ENCODE measurements at places on chromosomes 5 and 9. TPM values are rescaled to one million over a fixed set of nuclear protein-coding genes. Genes with fewer than 3 reads are reported as not detected.

DNA sequence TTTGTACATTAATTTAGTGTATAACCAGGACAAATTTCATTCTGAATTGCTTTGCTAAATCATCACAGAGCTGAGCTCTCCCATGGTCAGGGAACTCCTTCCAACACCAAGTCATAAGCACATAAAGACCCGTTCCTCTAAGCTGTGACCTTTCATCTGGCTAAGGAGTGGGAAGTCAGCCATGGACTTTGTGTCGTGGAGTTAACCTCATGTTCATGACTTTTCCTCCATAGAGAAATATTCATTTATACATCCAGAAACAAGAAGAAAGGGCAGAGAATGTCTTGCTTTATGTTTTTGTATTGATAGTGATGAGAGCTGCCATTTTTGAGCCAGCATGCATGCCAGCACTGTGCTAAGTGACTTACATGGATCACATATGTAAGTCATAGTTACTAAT, 97.5 kb downstream of the INIP start:
- no peak for DNase-seq

GRCh38 chr5:148599187-148599586, 55.1 kb downstream of the HTR4 start:
- DNase-seq = no peak

- DNase-seq = no peak
These were observed 21.4 kb downstream of the GLRA1 start for GRCh38 chr5:151903243-151903653.

DNA sequence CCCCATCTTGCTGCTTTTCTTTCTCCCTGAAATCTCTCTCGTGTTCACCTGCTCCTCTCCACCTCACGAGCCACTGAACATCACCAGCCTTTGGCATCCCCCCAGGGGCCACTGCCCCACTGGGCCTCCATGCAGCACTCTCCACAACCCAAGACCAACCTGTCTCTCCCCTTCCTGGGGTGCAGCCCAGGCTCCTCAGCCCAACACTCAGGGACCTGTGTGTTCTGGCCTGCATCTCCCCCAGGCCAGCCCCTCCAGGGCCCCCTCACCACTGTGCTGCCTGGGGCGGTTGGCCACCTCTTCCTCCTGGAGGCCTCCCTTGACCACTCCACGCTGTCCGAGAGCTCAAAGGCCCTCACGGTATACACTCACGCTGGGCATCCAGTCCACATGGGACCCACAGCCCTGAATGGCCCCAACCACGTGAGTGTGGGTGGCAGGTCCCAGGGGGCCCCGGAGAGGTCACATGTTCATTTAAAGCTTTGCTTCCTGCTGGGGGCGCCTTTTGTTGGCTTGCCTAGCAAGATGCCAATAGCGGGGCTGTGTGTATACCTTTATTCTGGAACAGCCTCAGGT, 453 bp upstream of the DOK3 start:
- DNase-seq = peak; percentile 96

GRCh38 chr5:139863361-139863760, 67.8 kb downstream of the PSD2 start:
- no peak for DNase-seq

- no peak for DNase-seq
These were observed 101.3 kb downstream of the WDR41 start for GRCh38 chr5:77390795-77391194.

- DNase-seq = no peak
These were observed 10.1 kb downstream of the FBXL7 start for GRCh38 chr5:15510092-15510491.

- no peak for DNase-seq
These were observed 87.6 kb downstream of the S1PR3 start for GRCh38 chr9:89078860-89079259.

DNA sequence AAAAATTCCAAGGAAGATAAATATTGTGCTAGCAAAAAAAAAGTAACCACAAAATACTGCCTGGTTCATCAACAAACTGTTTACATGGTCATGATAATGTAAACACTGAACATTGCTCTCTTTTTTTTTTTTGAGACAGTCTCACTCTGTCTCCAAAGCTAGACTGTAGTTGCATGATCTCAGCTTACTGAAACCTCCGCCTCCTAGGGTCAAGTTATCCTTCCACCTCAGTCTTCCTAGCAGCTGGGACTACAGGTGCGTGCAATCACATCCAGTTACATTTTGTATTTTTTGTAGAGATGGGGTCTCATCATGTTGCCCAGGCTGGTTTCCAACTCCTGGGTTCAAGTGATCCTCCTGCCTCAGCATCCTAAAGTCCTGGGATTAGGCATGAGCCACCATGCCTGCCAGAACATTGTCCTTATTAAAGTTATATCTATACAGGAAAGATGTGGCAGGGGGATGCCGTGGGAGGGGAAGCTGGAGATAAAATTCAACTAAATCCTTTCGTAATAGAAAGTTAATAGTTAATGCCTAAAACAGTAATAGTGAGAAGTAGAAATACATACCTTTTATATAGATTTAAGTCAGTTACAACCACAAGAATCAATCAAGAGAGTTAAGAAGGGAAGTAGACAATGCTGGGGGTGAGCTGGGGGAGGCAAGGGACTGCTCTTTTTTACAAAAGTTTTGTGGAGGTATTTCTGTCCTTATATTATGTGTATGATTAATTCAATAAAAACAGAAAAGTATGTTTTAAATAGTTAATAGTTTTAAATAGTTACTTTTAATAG, 52.3 kb downstream of the RGMB start:
- DNase-seq = no peak

DNA sequence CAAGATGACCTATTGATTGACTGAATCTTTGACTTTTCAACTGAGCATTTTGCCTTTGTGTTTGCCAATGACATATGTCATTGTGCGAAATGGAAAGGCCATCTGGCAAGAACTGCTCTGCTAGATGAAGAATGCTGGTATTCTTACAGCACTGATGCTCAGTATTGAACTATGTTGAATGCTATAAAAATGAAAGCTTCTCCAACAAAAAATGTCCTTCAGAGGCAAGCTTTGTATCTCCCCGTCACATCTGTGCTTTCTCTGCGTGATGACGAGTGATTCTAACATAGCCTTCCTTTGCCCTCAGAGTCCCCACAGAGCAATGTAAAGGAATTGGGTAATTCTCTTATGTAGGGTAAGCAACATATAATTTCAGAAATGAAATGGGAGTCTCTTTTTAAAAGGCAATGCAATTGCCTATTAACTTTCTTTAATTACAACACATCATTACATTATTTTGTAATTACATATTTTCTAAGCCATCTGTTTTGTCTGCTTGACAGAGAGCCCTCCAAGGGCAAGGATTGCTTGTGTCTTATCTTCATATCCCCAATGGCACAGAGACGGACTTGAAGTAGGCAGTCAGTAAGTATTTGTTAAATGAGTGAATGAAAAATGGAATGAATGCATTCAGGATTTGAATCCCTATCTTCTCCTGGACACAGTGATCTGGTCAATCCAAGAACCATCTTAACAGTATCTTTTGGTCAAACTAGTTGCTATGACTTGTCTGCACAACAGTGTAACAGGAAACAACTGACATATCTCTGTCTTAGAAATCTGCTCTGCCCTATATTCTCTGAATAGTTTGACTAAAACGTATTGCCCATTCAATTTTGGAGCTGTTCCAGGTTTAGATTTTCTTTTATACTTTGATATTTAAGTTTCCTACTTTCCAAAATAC, 46.1 kb downstream of the ENC1 start:
- no peak for DNase-seq

- DNase-seq = no peak
These were observed 1433.3 kb upstream of the C9orf72 start for GRCh38 chr9:29006628-29007027.

DNA sequence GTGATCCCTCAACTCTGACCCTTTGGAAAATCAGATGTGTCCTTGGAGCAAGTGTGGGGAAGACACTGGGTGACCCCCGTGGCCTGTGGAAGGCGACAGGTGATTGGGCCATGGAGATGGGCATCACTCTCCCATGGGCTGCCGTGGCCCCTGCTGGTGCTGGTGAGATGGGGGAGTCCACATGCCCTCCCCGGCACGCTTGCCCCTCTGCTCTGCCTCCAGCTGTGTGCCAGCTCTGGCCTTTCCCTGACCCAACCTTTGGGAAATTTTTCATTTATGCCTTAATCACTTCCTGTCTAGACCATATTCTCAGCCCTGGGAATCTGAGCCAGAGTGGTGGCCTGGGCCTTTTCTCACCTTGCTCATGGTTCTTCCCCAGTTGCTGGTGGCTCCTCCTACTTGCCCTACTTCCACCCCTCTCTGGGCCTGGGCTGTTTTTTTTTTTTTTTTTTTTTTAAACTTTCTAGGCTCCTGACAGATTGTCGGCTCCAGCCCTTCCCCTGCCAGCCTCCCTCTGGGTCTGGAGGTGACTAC, 56.6 kb downstream of the RGS3 start:
- DNase-seq = no peak

DNA sequence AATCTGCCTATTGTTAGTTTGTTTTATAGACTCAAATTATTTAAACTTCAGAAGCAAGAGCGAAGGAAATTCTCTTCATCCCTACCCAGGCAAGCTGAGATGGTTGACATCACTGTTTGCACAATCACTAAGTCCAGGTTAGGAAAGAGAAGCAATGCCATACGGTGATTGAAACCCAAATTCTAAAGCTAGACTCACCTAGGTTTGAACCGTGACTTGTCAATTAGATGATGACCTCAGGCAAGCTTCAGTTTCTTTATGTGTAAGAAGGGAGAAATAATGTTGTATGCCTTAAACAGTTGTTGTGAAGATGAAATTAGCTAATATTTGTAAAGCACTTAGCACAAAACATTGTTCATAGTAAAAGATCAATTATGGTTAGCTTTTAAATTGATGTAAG, 96.5 kb upstream of the ANKRD55 start:
- DNase-seq = no peak

DNA sequence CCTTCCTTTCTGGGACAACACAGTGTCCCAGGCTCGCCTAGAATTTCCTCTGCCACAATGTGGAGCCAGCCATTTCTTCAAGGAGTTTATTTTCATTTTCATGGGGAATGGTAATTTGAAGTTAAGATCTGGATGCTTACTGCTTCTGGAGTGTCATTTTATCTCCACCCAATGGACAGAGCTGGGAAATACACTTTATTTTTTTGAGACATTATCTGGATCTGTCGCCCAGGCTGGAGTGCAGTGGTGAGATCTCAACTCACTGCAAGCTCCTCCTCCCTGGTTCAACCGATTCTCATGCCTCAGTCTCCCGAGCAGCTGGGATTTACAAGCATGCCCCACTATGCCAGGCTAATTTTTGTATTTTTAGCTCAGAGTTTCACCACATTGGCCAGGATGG, 12.7 kb upstream of the THG1L start:
- peak; percentile 65 for DNase-seq

DNA sequence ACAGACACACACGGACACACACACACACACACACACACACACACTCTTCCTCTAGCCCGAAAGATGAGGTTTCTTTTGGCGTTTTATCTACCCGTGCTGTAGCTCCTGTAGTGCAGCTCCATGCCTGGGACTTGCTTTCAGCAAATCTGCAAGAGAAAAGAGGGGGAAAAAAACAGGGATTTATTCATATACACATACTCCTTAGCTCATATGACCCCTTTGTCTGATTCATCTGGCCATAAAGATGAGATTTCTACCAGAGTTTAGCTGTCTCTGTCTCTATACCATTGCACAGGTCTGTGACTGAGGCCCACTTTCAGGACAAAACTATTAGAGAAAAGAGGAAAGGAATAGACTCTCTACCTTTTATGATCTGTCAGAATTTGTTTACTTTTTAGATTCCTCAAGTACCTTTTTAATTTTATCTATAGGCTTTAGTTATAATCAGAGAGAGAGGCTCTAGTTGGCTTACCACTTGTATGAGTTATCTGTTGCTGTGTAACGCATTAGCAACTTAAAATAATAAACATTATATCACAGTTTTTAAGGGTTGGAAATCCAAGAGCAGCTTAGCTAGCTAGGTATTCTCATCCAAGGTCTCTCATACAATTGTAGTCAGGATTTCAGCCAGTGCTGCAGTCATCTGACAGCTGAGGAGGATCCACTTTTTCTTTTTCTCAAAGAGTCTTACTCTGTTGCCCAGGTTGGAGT, 14.7 kb downstream of the SNX2 start:
- no peak for DNase-seq

DNA sequence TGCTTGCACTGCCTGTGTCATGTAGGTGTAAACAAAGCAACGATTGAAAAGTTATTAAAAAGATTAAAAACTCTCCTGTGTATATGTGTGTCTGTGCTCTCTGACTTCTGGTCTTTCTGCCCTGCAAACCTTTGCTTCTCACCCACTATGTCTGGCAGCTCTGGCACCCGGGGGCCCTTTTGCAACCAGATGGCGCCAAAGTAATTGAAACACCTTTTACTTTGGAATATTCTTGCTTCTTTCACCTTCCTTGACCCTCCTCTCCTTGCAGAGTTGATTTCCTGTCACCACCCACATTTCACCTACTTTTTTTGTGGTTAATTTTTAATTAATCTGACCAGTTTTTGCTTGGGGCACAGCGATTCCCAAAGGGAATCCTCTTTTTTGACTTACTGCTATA, 275.5 kb downstream of the ARHGEF28 start:
- no peak for DNase-seq

DNA sequence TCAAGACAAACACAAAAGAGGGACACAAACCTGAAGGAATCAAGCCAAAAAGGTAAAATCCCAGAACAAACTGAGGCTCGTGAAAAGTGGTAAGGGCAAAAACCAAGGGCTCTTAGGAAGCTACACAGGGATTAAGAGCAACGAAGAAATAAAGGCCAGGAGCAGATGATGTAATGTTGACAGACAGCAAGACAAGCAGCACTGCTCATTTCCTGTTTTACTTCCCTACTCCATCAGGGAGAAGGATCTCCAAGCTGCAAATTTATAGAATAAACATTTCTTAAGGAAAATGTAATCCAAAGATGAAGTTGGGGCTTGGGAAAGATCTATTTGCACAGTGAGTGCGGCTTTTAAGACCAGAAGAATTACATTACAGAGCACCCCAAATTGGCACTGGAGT, 182.3 kb upstream of the MAP1B start:
- no peak for DNase-seq

DNA sequence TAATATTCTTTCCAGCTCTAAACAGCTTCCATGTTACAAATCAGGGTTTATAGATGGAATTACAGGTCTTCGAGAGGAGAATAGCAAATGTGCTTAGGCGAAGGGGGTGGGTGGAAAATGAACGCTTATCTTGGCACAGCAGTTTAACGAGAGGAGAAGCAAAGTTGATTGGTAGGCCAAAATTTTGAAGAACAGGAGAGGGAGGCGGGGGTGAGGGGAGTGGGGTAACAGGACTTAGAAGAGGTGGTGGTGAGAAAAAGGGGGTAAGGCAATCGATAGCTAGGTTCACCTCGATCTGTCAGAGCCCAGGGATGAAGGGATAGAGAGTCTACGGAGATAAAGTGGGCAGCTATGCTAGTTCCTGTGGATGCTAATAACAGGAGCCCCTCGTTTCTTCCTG, 764 bp downstream of the ANKRA2 start:
- DNase-seq = peak; percentile 59

GPR151 gene
- not detected for total RNA-seq

ANKRD34B gene
- total RNA-seq = not detected

MBLAC2 gene
- 8.3 TPM for total RNA-seq

PCDHGC5 gene
- 5.8 TPM for total RNA-seq

NDFIP1 gene
- total RNA-seq = 41.3 TPM

RGS7BP gene
- not detected for total RNA-seq

CD180 gene
- total RNA-seq = 38.0 TPM
